ENCODE measurements at places on chromosomes 11 and 22.

DNA sequence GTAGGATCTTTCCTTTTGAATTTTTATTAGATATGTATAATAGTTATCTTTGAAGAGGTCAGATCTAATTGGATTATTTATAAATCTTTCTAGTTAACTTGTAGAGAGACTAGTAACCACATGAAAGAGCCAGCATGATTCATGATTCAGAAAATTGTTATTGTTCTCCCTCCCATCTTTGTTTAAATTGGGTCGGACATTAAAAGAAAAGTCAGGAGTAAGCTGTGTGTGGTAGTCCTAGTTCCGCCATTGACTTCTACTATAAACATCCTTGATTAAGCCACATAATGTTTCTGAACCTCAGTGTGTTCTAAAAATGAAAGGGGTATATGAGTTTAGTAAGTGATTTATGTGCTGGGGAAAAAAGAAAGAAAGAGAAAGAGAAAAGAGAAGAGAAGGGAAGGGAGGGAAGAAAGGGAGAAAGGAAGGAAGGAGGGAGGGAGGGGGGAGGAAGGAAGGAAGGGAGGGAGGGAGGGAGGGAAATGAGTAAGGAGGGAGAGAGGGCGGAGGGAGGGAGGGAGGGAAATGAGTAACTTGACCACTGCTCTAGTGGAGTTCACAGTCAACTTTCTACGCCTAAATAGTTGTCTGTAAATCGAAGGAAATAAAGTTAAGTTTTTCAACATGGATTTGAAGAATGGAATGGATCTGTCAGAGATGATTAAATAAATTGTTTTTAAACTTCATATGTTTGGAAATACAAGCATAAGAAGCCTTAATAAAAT is 32.9 kb downstream of the SIK2 start:
- no peak for DNase-seq

GRCh38 chr22:39931251-39931650 is 28.9 kb upstream of the TMA7B start:
- DNase-seq: no peak

- no peak for DNase-seq
Observed at GRCh38 chr11:114073828-114074381, 14.4 kb downstream of the ZBTB16 start.

DNA sequence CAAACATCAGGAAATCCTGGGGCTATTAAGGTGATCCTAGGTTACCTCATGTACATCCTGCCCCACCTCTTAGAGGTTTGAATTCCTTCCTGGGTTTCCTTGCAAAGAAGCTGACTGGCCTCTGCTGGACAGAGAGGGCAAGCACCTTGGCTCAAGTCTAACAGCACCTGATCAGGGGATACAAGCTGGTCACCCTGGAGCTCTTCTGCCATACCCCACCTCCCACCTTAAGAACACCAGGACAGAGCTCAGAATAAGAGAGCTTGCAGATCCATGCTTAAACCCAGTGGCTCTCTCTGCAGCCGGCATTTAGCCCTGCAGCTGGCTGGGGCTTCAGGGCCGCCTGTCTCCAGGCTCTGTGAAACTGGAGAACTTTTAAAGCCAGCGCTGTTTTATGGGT is 386.6 kb upstream of the NARS2 start:
- no peak for DNase-seq

GRCh38 chr11:30447058-30447640 is 124.2 kb downstream of the ARL14EP start:
- no peak for DNase-seq

DNA sequence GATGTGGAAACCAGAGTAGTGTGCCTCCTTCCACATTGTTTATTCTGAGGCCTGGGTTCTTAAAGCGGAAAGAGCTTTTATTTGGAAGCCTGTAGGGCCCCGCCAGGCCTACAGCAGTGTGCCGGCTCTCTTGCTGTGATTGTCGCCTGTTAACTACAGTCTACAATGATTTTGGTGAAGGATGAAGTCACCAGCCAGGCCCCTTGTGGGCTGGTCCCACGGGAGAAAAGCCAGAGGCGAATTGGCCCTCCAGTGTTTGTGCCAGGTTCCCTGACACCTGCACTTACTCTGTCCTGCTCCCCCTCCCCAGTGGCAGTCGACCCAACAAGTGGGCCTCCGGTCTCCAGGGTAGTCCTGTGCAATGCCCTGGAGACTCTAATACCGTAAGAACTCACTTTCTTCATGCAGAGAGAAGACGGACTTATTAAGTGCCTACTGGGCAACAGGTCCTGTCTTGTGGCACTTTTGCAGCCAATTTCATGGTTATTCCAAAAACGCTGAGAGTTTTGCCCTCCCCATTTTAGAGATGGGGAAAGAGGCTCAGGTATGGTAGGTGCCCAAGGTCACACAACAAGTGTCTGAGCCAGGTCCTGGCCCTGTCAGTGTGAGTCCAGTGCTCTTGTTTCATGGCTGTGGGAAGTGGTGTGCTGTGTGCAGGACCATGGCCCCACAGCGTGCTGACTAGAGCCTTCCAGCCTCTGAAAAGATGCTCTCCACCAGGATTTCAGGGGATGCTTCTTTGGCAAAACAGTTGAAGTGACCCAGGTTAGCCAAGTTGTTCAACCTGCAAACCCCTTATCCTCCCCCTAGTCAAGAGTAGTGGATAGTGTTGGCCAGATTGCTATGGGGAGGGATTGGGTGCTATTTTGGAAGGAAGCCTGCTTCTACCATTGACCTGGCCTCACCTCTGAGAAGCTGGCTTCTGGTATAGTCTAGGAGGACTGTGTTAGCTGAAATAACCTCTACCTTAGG is 1.4 kb downstream of the MICAL2 start:
- no peak for DNase-seq

- no peak for DNase-seq
Observed at GRCh38 chr22:37368058-37368457, 59.2 kb downstream of the ELFN2 start.

GRCh38 chr22:49149721-49150608 is 677.7 kb downstream of the BRD1 start:
- no peak for DNase-seq

GRCh38 chr11:26983645-26984044 is 10.3 kb upstream of the FIBIN start:
- DNase-seq: no peak

DNA sequence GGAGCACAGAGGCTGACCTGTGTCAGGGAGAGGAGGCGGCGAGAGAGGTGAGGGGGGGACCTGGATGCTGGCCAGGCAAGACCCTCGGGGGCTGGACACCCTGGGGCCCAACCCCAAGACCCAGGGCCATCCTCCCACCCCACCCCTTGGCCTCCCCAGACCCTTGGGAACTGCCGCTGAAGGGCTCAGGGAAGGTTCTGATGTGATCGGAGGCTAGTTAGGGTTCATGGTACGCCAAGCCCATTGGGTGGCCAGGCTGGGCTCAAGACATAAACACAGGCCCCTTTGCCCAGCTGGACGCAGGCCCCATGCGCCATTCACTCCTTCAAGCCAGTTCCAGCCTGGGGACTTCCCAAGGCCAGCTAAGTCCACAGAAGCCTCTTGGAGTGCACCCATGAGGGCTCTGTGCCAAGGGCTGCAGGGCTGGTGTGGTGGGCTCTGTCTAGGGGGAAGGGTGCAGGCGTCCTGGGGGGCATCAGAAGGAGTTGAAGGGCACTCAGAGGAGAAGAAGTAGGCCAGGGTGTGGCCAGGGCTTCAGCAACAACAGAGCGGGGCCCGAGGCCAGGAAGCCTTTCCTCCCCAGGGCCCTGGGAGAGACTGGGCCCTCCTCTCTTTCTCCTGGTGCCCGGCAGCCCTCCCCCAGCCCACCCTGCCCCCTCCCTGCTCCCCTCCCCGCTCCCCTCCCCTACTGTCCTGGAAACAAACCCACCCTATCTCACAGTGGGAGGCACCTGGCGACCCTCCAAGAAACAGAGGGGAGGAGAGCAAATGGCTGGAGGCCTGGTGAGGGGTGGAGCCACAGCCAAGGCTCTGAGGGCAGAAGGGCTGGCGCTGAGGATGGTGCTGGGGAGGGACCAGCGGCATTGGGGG is 12.9 kb downstream of the TSPAN32 start:
- DNase-seq: no peak

GRCh38 chr11:47376525-47377371 is 1.6 kb downstream of the SPI1 start:
- DNase-seq: no peak

DNA sequence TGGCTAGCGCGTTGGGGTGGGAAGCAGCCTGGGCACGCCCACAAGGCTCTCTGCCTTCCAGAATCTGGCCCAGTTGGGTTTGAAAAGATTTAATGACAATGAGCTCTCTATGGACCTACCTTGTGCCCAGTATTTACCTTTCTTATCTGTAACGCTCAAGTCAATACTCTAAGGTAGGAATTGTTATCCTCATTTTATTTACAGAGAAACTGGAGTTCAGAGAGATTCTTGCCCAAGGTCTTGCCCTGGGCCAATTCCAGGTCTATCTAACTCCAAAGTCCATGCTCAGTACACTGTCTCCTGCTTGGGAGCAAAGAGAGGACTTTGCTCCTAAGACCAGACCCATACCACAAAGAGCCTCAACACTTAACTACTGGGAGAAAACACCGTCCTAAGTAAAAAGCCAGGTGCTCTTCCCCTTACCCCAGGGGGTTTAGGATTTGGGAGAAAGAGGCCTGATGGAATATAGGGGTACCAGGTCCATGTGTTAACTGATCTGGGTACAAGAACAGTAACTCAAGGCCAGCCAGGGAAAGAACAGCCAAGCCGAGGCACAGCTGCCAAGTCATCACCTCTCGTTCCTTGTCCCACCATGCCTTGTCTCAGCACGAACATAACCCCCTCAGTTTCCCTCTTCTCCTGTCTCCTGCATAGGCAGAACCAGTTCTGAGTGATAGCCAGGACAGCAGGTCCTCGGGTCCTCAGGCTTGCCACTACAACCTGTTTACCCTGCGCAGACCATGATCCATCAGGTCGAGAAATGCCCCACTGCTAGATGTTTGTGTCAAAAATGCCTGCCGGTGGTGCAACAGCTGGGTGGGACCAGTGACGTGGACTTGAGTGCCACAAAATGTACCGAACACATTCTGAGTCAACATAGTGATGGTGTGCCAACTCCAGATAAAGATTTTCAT is 14.6 kb downstream of the APOA4 start:
- no peak for DNase-seq

GRCh38 chr22:41469218-41469851 is 418 bp downstream of the ACO2 start:
- DNase-seq: peak; percentile 36

DNA sequence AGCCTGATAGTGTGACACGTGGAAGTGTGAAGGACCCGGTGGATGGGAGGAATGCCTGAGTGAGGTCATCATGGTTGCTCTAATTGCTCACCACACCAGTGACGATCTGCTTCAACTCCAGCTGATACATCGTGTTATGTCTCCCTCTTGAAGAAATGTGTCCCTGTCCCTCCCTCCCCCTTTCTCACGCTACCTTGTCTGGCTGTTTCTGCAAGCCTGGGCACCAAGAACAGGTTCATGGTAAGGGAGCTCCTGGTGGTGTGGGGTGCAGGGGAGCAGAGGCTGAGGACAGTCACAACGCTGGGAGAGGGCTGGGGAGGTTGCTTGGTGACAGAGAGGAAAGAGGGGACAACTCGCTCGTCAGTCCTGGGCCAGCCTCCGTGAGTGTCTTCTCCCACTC is 413.4 kb downstream of the SOX6 start:
- DNase-seq: no peak

DNA sequence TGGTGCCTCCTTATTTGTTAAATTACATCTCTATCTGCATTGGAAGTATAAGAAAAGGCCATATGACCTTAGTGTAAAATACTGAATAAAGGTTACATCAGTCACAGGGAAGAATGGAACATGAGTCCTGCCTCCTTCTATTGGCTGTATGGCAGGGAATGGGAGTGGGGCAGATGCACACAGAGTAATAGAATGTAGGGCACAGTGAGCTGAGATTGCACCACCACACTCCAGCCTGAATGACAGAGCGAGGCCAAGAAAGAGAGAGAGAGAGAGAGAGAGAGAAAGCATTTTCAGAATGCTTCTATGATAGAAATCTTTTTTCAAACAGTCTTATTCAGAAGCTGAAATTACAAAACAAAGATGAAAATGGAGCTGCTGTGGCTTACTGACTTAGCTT is 58.8 kb downstream of the SLN start:
- DNase-seq: no peak

- DNase-seq: no peak
Observed at GRCh38 chr22:16793831-16794230, 31.4 kb downstream of the XKR3 start.

GRCh38 chr11:2827256-2827655 is 58.3 kb downstream of the CDKN1C start:
- DNase-seq: no peak

DNA sequence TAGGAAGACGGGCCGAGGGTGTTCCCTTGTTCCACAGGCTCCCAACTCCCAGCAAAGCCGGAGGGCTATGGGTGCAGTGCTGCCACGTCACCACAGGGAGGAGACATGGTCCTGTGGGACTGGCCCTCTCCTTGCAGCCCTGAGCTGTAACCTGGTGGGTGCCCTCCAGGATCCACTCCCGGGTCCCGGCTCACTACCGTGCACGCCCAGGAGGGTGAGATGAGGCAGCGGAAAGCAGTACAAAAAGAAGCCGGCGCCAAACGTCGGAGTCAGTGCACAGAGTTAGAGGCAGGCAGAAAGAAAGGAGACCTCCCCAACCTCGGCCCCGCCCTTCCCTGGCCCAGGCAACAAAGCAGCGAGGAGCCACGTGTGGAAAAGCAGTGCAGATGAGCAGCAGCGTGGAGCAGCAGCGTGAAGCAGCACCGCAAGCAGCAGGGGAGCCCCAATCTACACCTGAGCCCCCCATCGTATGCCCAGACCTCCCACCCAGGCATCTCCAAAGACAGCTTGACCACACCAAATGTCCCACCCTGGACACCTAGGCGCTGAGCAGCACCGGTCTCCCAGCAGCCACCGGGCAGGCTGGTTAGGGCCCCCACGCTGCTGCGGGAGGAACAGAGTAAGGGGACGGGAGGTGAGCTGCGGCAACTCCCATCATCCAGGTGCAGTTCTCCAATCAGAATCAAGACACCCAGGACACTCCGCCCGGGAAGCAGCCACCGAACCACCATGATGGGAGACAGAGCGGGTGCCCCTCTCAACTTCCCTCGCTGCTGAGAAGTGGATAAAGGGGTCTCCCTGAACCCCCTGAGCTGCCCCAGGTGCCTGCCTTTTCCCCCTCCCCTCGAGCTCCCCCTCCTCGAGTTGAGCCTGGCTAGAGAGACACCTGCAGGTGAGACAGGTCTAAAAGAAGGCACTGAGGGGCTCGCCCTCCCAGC is 28.8 kb downstream of the IGSF9B start:
- peak; percentile 63 for DNase-seq

GRCh38 chr22:26838471-26838825 is 181.1 kb downstream of the MIAT start:
- no peak for DNase-seq

- peak; percentile 10 for DNase-seq
Observed at GRCh38 chr11:33802194-33802950, 28.1 kb upstream of the FBXO3 start.

DNA sequence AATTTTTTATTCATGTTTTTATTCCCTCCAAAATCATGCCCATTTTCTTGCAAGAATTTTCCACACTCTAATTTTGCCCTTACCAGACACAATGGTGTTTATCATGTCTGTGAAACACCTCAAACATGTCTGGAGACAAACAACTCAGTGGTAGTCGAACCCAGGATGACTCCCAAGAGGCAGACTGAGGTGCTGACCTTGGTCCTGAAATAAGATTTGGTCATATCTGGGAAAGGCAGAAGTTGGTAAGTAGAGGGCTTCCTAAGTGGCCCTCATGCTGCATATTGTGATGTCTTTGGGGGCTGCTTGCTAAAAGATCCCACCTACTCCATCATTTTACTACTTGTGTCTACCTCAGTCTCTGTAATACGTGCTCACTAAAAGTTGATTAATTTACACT is 369.4 kb upstream of the ISX start:
- DNase-seq: no peak
